ENCODE measurements at places on chromosomes 12 and 14.

DNA sequence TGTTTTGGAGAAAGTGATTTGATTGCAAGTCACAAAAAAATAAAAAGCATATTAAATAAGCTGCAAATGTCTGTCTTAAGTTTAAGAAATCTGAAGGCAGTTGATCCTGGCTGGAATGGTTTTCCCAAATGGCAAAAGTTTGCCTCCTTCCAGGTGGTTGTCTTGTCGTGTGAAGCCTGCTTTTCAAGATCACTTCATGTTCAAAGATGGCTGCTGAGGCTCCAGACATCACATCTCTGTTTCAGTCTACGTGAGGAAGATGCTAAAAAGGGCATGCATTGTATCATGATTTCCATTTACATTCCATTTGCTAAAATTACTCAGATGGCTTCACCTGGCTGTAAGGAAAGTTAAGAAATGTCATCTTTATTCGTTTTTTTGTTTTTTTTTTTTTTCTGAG, 31.6 kb upstream of the HMGA2 start:
- no peak for DNase-seq

DNA sequence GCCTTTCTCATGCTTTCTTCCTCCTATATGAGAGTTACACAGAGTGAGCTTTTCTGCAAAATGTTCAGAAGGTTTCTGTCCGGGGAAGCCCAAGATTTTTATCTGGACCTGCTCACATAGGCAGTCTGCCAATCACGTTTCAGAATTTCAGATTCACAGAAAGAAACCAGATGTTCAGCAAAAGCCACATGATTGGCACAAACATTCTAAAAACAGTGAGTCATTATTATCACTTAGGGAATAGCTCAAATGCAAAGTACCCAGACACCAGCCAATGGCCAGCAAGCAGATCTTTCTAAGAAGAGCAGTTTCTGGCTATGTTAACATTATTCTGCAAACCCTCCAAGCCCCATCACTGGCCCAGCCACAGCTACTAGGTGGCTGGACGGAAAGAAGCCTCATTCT, 1558.5 kb upstream of the TMEM132C start:
- DNase-seq = no peak

DNA sequence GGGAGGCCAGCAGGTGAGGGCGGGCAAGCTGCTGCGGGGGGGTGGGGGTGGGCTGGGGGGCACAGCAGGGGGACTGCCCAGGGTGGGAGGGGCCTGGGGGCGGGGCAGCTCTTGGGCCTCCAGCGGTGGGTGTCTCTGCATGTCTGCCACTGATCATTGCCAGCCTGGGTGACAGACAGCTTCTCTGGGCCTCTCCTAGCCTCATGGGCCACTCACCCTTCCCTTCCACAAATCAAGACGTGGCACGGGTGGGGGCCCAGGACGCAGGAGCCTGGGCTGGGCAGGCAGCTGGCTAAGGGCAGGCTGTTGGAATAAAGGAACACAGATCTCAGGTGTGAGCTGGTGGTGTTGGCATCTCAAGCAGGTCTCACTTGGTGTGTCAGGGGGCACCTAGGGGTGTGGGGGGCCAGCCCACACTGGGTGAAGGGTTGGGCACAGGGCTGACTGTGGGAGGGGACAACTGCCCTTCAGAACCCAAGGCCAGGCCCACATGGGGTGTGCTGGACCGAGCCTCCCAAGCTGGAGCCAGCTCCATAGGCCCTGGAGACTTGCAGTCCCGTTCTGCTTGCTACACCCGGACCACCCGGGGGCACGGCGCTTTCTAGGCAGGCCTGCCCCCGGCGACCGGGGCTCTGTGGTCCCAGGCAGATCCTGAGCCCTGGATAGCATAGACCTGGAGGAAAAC, 3.0 kb downstream of the TEDC1 start:
- no peak for DNase-seq

DNA sequence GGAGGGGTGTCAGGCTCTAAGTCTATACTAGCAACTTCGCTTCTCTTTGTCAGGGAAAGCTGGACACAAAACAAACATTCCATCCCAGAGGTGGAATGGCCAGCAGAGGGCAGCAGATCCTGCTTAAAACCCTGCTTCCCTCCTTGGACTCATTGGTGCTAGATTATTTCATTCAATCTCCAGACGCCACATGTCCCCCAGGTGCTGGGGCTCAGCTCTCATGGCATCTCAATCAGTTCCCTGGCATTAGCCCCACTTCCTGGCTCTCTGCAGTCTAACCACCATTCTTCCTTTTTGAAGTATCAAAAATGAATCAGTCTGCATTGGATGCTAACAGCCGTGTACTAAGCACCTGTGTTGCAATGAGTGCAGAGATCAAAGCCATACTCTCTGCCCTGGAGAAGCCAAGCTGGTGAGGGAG, 8.1 kb upstream of the PPP1R1A start:
- DNase-seq = peak; percentile 39

- no peak for DNase-seq
These were observed 5.7 kb upstream of the GPR65 start for GRCh38 chr14:87999277-87999676.

- DNase-seq = no peak
These were observed 3.6 kb downstream of the PAPLN start for GRCh38 chr14:73240816-73241480.

DNA sequence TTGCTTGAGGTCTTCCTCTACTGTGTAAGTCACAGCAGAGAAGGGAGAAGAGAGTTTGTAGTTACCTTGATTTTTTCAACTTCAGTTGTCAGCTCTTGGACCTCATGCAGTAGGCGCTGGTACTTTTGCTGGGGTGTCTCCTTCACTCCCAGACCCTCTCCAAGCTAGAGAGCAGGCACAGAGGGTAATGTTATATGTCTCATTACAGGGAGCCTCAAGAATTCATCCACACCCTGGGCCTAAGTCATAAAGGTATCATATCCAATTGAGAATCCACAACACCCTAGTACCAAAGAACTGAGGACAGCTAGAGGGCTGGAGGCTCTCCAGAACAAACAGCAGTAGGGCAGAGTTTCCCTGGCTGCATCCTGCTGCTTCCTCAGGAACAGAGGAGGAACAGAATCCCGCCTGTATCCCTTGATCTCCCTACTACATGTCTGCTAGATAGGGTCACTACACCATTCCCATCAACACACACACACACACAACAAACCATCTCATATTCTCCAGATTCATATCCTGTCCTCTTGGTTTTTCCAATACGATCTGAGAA, 11.9 kb downstream of the DCTN2 start:
- DNase-seq = no peak

DNA sequence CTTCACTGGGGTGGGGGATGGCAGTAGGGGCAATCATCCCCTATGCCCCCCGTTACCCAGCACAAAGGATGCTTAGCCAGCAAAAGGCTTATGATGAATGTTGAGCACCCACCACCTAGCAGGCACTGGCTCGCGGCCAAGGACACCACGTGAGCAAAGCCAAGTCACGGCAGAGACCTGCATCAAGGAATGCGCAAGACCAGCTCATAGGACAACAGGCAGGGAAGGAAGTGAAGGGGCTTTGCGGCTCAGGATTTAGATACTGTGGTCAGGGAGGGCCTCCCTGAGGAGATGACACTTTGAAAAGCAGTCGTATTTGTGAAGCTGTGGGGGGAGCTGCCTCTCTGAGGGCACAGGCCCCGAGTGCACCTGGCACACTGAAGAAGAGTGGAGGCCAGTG, 32.8 kb downstream of the SH2B3 start:
- DNase-seq = no peak

- DNase-seq = no peak
These were observed 50.7 kb downstream of the BICDL1 start for GRCh38 chr12:120039711-120040110.

DNA sequence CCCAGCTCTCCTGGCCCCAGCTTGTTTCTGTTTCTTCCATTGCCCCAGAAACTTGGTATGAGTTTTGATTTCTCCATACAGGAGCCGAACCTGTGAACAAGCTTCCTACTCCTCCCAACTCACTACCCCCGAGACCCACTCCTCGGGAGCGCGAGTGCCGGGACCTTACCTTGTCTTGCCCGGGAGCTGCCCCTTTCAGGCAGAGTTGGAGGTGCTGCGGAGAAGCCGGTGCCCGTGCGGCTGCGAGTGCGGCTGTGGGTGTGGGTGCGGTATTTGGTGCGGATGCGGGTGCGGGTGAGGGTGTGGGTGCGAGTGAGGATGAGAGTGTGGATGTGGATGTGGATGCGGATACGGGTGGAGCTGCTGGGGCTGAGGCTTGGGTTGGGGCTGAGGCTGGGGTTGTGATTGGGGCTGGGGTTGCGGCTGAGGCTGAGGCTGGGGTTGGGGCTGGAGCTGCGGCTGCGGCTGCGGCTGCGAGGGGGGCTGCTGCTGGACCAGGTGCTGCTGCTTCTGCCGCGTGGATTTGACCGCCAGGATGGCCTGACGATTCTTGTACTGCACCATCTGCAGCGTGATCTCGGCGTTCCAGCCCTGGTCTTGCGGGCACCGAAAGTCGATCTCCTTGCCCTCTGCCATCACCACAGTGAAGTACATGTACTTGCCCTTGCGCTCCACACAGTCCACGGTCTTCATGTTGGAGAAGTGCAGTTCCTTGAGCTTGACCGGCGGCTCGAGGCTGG, 1.1 kb downstream of the PHLDA1 start:
- no peak for DNase-seq

- peak; percentile 37 for DNase-seq
These were observed 740 bp upstream of the PRPF40B start for GRCh38 chr12:49622501-49623141.

DNA sequence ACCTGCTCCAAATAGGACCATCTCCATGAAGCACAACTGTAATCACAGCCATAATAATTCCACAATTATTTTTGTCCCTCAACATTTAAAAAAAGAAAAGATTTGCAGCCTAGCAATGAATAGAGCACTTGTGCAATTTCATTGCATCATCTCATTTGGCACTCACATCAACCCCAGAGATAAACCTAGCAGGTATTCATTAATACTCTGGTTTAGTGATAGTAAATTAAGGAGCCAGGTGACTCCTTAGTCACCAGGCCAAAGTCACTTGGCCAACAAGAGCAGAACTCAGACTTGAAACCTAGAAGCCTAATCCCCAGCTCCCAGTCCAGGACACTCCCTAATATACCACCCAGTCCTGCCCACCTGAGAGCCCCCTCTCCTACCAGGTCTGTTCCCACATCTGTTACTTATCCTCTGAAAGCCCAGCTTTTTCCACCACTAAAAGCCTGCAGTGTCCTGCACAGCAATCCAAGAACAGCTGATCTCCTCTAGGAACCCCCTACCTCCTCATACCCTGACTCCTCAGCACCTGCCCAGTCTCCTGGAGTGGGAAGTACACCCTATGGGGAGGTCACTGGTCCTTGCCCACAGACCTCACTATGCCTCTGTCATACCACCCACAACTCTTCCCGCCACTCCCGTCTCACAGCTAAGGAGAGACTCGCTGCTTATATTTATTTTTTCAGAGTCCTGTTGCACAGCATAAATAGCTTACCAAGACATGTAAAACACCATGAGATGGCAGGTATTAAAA, 22.1 kb downstream of the OR10P1 start:
- DNase-seq = no peak

Measured in stimulated activated CD4-positive, alpha-beta T cell treated with anti-CD3 and anti-CD28 coated beads, TNF-alpha, amount 100 ng/mL, for 48 hours (primary cell).